ENCODE measurements at places on chromosomes 12 and 14. TPM values are rescaled to one million over a fixed set of nuclear protein-coding genes. Genes with fewer than 3 reads are reported as not detected.

GRCh38 chr12:46158501-46158900 is 110.3 kb downstream of the SLC38A1 start:
- DNase-seq: peak; percentile 20

DNA sequence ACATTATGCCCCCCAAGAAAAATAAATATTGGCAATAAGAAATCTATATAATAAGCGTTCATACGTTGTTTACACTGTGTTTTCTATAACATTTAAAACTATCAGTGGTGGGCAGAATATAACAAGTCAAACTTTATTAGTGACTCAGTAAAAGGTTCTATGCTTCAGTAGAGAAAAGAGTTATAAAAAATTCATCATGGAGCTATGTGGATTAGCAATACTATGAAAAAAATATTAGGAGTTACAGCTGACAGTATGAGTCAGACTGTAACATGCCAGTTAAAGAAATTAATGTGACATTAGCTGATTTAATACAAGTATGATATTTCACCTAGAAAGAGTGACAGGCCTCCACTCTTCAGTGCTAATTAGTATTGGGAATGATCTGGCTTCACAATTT is 125.1 kb upstream of the GARIN6 start:
- no peak for DNase-seq

- DNase-seq: no peak
Measured at GRCh38 chr12:1188016-1188415, 197.0 kb downstream of the ERC1 start.

The PABPN1 gene
- polyA plus RNA-seq: 147 TPM

The LRTM2 gene
- polyA plus RNA-seq: not detected

The POTEG gene
- polyA plus RNA-seq: not detected

DNA sequence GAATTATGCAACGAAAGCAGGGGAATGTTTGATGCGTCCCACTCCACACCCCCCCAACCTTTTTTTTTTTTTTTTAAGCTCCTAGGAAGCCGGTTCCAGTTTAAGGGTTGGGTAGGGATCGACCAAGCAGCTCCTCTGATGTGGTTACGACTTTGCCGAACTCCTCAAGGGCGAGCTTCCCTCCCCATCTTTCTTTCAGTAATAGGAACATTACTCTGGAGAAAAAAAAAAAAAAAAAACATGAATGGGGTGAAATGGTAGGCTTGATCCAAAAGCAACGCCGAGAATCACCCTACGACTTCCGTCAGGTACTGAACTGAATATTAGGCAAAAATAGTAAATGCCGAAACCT is 9.6 kb downstream of the BMP4 start:
- no peak for DNase-seq

GRCh38 chr12:2183556-2184541 is 131.1 kb downstream of the CACNA1C start:
- no peak for DNase-seq

DNA sequence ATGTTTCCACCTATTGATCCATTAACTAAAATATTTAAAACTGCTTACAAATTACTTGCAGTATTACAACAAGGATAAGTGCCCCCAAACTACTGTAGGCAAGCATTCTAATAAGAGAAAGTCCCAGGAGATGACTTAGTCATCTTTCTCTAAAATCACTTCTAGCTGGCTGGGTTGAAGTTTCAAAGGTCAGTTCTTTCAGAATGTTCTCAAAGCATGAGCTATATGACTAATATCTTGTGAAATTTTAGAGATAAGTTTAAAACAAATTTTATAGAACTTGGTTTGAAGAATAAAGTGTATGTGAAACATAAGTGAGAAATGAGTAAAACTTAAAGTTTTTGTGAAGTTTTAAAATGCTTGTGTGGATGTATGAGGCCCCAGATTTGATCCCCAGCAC is 24.3 kb upstream of the OR6J1 start:
- DNase-seq: peak; percentile 31

DNA sequence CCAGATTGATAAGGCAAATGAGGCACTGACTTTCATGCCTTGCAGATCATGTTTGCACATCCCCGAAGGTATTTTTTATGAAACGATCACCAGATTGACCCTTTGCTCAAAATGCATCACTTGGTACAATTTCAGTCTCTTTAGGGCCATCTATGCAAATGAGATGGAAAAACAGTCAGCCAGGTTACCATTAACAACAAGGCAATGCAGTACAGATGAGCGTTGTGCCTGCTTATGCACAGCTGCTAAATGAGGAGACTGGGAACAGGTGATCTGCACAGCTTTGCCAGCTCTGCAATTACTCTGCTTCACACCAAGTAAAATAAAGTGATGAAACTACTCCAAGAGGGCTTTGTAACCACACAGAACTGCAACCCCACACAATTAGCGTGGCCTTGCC is 26.1 kb upstream of the PLEKHG7 start:
- DNase-seq: no peak
